ENCODE measurements at places on chromosomes 7 and 10.
A peak's percentile ranks its signal among the peaks of the same experiment; 100 is the strongest.

DNA sequence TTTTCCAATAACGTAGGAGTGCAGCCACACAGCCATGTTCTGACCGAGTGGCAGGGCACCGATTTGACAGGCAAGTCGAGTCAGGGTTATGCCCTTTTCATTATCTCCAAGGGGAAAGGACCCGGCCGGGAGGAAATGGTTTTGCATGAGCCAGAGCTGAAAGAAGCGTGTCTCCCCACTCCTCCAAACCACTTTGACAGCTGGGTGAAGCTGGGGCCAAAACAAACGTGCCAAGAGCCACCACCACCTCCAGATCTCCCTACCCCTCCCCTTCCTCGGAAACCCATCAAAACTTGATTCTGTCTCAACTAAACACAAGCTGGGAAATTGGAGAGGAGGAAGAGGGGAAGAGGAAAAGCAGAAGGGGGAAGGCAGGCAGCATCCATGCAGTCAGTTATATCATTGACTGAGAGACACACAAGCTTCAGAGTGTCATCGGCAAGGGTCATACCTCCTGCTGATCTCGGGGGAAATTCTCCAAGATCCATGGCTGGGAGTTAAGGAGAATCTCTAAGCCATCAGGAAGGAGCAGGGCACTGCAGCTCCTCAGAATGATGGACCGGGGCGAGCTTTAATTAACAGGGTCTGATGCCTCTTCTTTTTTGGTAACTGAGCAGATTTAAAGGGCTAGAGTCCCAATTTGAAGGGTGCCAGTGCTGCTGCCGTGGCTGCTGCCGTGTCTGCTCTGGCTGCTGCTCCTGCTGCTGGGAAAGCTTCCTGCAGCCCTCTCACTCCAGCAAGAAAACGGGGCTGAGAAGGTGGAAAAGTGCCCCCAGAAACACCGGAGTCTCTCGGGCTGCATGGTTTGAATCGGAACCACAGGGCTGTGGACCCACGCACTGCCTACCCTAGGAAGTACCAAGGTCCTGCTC, 34.7 kb upstream of the CALN1 start:
- DNase-seq, result no peak

DNA sequence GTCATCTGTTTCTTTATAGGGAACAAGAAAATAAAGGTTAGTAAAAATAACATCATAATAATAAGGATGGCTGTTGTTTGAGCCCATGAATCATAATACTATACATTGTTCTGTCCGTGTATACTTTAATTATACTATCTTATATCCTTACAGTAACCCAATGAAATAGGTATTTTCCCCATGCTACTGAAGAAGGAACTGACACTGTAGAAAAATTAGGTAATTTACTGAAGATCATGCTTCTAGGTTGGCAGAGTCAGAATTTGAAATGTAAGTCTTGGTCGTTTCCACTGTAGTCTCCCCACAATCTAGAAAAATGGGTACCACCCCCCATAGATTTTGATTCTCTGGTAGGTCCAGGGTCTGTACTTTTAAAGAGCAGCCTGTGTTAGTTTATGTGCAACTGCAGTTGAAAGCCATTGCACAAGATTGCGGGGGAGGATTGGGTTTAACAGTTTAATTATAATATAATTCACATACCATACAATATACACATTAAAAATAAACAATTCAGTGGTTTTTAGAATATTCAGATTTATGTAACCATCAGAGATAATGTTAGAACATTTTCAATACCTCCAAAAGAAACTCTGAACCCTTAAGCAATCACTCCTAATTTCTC, 47.7 kb downstream of the SHOC2 start:
- DNase-seq, result no peak

GRCh38 chr7:75988568-75989499, 5.6 kb downstream of the TMEM120A start:
- DNase-seq, result no peak

DNA sequence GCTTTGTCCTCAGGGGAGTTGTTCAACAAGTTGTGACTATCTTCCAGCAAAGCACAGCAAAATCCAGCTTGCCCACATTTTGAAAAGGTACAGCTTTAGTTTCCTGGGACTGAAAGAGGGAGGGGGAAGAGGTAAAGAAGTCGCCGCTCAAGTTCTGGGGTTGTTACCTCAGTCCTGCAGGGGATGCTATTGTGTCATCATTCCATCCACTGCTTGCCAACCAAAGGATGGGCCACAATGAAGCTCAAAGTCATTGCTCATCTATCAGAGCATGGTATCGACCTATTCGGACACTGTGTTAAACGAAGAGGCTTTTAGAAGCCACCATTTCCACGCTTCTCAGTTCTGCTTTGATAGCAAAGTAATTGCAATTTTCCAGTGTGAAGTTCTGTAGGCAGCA, 34.3 kb downstream of the NPY start:
- no peak for DNase-seq

DNA sequence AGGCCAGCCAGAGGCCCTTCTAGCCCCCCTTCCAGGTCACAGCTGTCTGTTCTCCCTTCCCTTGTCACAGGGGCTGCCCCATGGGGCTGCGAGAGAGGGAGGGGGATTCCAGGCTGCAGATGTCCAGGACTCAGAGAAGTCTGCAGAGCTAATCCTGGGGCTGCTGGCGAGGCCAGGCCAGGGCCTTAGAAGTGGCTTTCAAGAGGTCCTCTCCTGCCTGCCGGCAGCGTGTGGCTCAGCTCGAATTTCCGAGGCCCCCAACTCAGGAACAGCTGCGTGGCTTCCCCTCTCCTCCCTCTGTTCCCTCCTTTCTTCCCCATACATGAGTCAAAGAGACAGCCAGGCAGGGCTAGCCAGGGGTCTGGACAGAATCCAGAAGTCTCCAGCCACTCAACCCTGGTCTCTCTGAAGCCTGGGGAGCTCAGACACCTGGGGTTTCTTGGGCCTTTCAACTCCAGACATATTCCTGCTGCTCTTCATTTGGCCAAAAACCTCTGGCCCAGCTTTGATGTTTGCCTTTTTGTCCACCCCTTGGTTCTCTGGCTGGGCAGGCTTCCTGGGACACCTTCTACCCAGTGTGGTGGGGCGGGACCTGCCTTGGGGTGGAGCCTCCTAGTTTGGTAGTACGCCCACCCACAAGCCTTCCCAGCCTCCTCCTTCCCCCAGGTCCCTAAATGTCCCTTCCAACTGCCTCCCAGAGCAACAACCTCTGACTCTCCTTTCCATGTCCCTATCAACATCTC, 21.8 kb upstream of the EIF5AL1 start:
- DNase-seq, result no peak

DNA sequence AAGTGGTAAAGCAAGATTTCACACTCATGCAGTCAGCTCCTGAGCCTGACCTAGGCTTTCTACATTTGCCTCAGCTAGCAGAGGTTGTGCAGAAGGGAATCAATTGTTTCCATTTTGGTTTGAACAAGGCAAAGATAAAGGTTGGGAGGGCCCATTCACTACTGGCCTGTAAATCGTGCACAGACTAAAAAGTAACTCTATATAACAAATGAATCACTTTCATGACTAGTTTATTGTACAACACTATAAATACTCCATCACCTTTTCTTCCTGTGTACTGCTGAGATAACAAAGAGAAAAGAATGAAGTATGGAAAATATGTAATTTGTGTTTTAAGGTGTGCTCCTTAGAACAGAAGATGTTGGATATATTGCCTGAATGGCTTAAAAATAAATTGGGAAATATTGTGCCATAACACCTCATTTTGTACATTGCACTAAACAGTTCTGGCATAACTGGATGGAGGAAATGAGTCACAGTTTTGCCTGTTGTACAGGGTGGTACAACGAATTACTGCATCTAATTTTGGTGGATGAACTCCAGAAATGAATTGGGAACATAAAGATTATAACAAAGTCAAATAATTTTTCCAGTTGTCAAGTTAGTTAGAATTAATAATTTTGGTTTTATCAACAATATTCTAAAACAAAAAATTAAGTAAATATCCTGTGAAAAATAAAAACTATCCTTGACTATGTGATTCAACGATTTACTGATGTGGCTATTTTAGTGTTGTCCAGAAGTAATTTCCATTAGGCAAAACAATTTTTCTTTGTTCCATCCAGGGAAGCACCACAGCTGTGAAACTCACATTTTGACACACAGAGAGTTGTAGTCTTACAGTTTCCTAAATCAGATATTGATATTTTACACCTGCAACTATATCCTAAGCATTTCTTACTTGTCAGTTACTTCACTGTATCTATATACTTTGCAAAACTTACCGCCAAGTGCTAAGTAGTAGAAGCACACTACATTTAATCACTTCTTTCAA, 18.0 kb downstream of the SEMA3C start:
- DNase-seq, result no peak

- DNase-seq, result no peak
These were observed 12.5 kb upstream of the NKX2-3 start for GRCh38 chr10:99520040-99520846.

DNA sequence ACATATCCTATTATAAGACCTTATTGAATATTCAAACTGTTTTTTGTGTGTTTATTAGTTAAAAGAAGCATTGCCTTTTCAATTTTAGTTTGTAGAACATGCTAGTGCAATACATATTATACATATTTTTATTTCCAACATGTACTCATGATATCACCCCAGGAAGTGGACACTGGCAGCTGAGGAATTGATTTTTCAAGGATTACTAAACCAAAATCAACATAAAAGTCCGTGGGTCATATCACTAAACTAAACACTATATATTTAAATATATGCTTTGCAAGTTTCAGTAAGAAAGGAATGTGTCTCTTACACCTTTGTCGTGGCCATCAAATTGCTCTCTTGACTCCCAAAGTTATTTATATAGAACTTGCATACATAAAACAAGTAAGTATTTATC, 185.2 kb downstream of the AGMO start:
- DNase-seq, result no peak

GRCh38 chr7:4642468-4643203, 39.5 kb upstream of the FOXK1 start:
- DNase-seq, result no peak

GRCh38 chr10:97320480-97321031, 1.5 kb downstream of the FRAT1 start:
- peak; percentile 19 for DNase-seq

DNA sequence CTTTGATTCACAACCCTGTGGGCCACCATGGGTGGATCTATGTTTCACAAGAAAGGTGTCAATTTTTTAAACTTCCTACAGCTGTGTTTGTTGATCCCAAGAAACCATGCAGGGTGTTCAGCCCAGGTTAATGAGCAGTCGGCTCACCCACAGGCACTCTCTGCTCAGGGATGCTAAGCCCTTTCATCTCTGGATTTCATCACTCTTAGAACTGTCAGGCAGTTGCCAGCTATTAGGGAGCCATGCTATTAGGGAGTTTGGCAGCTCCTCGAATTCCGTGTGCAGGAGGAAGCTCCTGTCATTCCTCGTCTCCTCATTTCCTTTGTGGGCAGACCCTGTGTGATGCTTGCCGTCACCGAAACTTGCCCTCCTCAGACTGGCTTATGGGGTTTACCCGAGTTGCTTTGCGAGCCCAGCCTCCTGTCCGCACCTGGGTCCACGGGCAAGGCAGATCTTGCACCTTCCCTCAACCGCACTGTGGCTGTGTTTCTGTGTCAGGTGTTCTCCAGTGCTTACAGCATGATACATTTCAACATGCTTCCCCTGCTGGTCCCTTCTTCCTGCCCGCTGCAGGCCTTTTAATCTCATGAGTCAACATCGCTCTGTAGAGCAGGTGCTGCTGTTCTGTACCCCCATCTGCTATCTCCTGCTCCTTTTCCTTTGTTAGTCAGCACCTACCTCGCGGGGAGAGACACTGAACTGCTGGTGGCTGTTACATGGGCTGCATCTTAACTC, 509.8 kb downstream of the SUGCT start:
- no peak for DNase-seq

GRCh38 chr10:30437031-30437841, 3.3 kb downstream of the MAP3K8 start:
- DNase-seq, result no peak

GRCh38 chr7:80636709-80637108, 1.7 kb upstream of the CD36 start:
- no peak for DNase-seq

DNA sequence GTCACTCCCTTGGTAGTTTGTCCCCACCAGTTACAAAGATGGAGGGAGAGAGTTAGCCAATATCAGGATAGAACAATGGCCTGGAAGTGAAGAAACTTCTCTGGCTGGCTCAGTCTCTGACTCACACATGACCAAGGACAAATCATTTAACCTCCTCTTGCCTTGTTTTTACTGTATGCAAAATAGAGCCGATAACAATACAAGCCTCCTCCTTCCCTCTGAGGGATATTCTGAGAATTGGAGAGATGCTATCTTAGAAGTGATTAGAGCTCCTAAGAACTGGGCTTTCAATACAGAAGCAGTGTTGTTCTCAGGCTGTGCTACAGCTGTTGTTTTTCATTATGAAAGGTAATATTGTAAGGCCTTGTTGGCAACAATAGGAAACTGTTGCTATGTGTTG, 87.7 kb upstream of the EGR2 start:
- DNase-seq, result no peak

All from activated CD8-positive, alpha-beta memory T cell treated with anti-CD3 and anti-CD28 coated beads for 48 hours (primary cell).